Stromal cell of bone marrow (primary cell): ENCODE measurements at places on chromosomes 2 and 18.

GRCh38 chr2:127003070-127003800 is 103.7 kb downstream of the BIN1 start:
- no peak for DNase-seq

DNA sequence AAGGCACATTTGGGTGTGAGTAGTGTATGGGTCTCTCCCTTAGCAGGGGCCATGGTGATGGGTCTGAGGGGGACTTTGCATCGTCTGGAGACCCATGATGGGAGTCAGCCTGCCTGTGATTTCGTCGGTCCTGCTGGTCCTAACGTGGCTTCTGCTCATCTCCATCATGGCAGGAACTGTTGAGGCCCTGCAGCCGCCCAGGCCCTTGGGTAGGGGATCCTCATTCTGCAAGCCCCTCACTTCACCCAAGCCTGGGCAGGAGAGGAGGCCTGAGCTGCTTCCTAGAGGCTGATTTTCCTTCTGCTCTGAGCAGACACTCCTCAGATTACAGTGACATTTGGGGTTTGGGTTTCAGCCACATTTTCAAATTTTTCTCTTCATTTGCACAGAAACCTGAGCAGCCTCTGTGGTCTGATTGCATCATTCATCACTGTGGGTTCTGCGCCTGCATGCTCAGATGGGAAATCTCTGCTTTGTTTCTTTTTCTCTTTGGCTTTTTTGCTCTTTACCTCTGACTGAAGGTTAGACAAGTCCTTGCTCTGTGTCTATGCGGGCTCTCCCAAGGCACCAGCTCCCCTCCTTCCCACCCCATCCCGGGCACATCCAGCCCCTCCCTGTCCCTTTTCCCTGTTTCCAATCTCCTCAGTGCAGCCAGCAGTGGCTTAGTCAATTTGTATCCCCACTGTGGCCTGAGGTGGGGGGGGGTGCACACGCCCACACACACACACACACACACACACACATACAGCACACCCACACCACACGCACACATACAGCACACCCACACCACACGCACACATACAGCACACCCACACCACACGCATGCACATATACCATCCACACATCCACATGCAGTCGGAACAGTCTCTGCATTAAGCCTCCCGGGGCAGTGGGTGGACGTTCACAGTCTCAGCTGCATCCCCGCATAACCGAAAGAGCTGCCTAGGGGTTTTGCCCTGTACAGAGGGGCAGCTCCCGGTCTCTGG is 305.4 kb upstream of the HS6ST1 start:
- peak; percentile 90 for DNase-seq

GRCh38 chr18:22607284-22607635 is 189.5 kb upstream of the CTAGE1 start:
- no peak for DNase-seq

- DNase-seq = no peak
These were observed 254.1 kb downstream of the PRKCE start for GRCh38 chr2:45905632-45905958.

- DNase-seq = no peak
These were observed 50.0 kb upstream of the ZFP36L2 start for GRCh38 chr2:43276266-43276941.

DNA sequence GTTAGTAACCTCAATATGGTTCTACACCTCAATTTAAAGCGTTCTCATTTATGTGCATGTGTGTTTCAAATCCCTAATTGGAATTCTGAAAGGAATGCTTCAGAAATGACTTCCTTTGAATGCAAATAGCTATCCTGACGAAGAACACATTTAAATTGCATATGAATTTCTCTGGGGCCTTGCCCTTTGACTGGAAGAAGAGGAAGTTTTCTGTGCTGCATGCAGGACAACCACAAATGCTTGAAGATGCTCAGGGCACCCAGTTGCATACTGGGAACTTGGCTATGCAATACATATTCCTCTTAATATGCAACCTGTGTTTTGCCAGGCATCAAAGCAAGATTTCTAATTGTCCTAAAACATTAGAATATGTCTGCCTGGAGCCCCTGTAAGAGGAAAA is 55.3 kb downstream of the TMEM178A start:
- no peak for DNase-seq

DNA sequence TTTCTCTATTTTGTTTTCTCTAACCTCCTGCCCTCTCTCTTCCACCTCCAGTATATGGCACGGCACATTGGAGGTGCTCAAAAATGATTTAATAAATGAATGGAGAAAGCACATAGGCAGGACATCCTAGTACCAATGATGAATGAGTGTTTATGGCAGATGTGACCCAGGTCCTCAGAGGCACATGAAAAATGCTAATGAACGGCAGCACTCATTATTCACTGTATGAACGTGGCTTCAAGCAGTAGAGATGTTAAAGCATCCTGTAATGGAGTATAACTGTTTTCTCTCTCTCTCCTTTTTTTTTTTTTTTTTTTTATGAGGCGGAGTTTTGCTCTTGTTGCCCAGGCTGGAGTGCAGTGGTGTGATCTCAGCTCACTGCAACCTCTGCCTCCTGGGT is 72.4 kb downstream of the MBP start:
- DNase-seq = no peak

GRCh38 chr2:3960106-3960505 is 256.7 kb downstream of the DCDC2C start:
- no peak for DNase-seq

DNA sequence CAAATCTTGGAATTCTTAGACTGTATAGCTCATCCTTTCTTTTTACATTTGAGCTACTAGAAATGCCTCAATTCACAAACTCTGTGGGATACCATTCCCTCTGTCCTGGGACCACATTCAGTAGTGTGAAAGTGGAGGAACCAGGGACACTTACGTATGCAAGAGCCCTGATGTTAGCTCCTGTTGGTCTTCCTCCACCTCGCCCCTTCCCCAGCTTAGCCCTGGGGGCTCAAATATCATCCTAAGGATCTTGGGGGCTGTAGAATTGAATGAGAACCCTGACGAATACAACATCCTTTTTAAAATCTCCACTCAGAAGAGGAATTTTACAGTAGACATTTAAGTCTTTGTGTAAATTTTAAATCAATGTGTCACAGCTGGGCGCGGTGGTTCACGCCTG is 65.2 kb upstream of the RAPH1 start:
- DNase-seq = no peak

- no peak for DNase-seq
These were observed 34.2 kb upstream of the TTR start for GRCh38 chr18:31557446-31557845.

DNA sequence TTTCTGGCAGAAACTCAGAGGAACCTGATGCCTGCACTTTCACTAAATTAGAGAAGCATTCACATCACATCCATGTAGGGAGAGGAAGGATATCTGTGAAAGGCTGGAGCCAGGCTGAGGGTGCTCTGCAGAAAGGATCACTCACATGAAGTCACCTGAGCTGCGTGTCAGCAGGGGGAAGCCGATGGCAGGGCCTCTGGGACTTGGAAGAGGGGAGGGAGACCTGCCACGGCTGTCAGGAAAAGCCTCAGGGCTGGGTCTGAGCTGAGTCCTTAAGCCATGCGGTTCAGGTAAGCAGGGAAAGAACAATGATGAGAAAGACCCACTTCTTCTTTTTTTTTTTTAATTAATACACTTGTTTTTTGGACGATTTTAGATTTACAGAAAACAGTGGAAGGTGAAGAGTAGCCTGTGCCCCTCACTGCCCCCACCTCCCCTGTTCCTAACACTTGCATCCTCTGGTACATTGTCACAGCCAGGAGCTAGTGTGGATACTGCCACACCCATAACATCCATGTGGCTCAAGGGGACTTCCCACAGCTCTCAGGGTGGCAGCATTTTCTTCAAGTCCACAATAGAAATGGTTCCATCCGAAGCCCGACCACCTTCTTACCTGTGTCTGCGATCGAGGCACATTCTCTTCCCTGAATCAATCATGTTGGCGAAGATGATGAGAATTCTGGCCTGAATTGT is 156.5 kb upstream of the TPO start:
- no peak for DNase-seq

- DNase-seq = no peak
These were observed 67.2 kb downstream of the CUL3 start for GRCh38 chr2:224517963-224518362.

- no peak for DNase-seq
These were observed 468.4 kb upstream of the HNRNPA3 start for GRCh38 chr2:176744146-176744545.

DNA sequence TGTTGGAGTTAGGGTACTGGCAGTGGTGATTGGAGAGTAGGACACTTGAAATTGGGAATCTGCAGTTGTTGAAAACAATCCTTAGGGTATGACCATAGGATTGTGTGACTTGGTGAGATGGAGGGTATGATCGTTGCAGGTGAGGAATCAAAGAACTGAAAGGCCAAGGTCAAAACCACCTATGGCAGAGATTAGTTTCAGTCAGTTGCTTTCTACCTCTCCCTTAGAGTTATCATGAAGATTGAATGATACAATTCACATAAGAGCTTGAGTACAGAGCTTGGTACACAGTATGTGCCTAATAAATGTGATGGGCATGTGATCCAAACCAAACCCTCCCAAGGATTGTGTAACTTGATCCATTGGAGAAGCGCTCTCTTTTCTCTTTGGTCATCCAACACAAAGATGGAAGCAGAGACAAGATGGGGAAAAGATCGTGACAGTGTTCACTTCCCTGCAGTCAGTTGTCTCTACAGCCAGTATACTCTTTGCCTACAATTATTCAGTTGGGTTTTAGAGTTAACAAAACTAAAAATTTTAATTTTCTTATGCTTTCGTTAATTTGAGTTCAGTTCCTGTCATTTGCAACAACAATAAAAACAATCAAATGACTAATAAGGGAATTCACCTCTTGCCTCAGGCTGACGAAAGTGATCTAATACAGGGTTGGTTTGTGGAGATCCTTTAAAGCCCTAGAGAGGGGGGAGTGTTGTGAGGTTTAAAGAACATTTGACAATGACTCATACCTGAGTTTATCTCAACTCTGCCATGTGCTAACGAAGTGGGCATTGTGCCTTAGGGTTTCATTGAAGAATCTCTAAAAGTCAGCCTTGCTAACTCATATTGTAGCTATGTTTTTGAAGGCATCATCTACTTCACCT is 14.8 kb upstream of the SMAD2 start:
- peak; percentile 12 for DNase-seq

DNA sequence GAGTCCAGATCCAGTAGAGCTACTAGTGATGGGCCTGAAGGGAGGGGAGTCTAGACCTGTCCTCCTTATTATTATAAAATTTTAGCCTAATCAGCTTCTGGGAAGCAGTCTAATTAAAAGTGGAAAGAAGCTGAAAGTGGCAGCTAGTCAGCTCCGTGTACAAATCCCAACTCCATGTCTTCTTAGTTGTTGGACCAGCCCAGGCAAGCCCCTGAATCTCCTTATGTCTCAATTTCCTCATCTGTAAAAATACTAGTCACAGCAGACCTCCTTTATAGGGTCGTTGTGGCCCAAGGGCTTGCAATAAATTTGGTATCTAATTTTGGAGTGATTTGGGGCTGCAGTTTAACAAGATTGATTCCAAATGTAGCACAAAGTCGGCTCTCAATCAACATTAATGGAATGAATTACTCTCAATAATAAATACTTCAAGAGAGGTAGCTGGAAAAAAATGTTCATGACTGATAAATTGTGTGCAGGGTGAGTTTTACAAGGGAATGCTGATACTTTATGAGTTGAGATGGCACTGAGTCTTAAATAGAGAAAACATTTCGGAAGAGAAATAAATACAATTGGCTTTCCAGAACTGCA is 118.3 kb upstream of the NDUFV2 start:
- no peak for DNase-seq

DNA sequence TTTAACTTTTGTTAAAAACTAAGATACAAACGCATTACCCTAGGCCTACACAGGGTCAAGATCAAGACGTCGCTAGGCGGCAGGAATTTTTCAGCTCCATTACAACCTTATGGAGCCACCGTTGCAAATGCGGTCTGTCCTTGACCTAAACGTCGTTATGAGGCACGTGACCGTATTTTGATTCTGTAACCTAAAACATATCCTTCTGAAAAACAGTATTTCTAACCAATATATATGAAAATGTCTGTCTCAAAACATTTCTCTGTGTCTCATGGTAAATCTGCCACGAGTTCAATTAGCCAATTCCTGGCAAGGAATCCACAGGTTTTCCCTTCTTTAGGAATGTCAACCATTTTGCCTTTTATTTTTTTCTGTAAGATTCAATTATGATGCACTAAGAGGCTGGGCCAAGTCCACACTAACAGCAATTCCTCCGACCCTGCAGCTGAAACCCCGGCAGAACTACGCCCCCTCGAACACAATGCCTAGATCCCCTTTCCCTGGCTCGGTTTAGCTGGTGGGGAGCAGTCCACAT is 1.7 kb downstream of the RTN4 start:
- DNase-seq = no peak

DNA sequence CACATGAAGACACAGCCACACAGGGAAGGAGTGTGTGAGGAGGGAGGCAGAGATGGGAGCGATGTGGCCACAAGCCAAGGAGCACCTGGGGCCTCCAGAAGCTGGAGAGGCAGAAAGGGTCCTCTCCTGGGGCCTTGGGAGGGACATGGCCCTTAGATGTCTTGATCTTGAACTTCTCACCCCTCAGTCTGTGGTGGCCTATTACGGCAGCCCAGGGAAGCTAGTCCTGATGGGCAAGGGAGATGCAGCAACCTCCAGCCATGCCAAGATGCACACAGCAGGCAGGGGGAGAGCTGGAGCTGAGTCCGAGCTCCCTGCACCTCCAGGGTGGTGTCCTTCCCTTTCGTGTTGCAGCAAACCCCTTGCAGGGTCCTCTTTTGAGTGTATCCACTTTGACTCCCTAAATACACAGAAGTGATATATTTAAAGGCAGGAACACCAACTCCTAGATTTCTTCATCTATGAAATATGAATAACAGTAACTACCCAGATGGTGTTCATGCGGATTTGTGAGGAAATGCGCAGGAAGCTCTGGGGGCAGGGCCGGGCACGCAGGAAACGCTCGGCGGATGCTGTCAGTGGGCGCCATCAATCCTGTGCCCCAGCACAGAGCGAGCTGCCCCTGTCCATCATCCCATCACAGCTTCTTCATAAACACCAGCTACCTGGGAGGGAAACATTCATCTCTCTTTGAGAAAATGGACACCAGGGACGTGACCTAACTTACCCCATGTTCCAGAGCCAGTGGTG is 230.4 kb upstream of the MYT1L start:
- DNase-seq = no peak

DNA sequence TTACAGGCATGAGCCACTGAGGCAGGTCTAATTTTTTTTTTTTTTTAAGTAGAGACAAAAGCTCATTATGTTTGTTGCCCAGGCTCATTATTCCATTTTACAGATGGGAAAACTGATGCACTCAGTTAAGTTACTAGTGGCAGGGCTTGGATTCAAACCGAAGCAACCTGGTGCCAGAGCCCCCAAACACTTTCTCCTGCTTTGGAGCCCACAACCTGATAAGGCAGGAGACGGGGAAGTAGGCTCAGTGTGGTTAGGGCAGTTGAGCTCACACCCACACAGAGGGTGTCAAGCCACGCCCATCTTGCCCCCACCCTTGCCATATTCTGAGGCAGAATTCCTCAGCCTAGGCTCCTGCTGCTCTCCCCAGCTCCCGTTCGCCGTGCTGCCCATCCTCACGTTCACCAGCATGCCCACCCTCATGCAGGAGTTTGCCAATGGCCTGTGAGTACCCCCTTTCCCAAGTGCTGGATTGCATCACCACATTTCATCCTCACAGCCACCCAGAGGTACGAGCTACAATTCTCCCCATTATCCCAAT is 5.8 kb upstream of the CTDSP1 start:
- no peak for DNase-seq

GRCh38 chr2:24521975-24522639 is 31.1 kb downstream of the NCOA1 start:
- DNase-seq = no peak

GRCh38 chr2:119860924-119861323 is 101.2 kb downstream of the PTPN4 start:
- DNase-seq = no peak

GRCh38 chr18:60502591-60502990 is 130.0 kb upstream of the MC4R start:
- no peak for DNase-seq

- DNase-seq = no peak
These were observed 416.4 kb upstream of the HNMT start for GRCh38 chr2:137547842-137548241.
